ENCODE measurements at places on chromosomes 3 and 15.

GRCh38 chr3:12384451-12385233 is 95.8 kb downstream of the PPARG start:
- DNase-seq = no peak

- no peak for DNase-seq
Measured at GRCh38 chr3:156615592-156616173, 58.7 kb upstream of the TIPARP start.

DNA sequence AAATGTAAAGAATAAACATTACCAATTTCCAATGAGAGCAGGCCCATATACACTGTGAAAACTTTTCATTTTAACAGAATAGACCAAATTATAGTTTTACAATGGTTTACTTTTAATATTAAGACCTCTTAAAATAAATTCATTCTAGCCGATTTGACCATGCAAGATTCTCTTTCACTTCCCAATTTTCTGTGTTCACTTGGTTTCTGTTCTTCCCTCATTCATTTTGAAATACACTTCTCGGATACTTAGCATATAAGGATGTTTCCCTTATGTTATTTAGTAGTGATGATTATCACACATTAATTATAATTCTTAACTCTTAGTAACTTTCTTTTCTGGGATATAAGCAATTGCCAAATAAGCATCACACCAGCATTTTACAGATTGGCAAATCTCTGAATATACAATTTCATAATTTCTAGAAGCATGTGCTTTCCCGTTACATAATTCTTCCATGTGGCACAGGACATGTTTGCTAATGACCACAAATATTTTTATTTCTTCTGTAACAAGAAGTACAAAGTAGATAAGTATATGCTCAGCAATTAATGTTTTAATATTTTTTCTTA is 13.9 kb downstream of the OR5H15 start:
- no peak for DNase-seq

- DNase-seq = no peak
Measured at GRCh38 chr3:127701280-127701911, 28.6 kb downstream of the ABTB1 start.

- DNase-seq = no peak
Measured at GRCh38 chr15:25741256-25741580, 121.9 kb downstream of the ATP10A start.

GRCh38 chr15:76178296-76179000 is 118.7 kb downstream of the TMEM266 start:
- no peak for DNase-seq

DNA sequence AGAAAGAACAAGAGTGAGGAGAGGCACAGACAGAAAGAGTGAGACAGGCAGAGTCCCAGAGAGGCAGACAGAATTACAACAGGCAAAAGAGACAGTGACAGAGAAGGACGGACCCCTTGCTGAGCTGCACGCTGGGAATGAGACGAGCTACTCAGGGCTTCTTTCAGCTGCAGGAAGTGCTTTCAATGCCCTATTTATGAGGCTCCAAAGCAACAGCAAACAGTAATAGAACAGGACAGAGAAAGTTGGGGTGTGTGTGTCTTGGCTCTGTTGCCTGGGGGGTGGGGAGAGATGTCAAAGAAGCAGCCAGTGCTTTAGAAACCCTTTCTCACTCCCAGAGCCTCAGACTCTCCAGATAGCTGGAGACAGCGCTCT is 502 bp upstream of the TIMP4 start:
- no peak for DNase-seq

- no peak for DNase-seq
Measured at GRCh38 chr3:70820397-70820796, 508.0 kb upstream of the MDFIC2 start.

DNA sequence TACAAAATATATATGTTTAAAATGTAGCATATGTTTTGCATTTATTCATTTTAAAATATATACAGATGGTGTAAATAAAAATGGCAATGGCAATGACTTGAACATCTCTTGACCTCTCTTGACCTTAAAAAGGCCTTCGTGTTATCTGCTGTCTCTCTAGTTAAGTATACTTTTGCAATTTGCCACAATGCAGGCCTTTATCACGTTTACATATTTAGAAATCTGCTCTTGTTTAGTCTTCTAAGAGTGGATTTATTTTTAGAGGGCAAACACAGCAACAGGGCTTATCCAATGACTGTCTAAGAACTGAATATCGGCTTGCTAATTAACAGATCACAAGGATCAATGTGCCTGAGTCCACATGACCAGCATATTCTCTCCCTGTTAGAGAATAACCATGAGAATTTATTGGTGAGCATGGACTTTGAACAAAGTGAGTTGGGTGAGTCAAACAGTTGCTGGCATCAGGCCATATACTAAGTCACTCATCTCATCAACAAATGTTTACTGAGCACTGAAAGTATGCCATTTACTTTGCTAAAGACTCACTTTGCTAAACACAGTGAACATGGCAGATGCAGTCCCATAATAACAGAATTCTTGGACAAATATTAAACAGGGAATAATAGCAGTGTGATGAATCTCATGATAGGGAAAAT is 48.2 kb downstream of the MDFIC2 start:
- no peak for DNase-seq

GRCh38 chr3:58293516-58293915 is 12.5 kb upstream of the RPP14 start:
- no peak for DNase-seq

DNA sequence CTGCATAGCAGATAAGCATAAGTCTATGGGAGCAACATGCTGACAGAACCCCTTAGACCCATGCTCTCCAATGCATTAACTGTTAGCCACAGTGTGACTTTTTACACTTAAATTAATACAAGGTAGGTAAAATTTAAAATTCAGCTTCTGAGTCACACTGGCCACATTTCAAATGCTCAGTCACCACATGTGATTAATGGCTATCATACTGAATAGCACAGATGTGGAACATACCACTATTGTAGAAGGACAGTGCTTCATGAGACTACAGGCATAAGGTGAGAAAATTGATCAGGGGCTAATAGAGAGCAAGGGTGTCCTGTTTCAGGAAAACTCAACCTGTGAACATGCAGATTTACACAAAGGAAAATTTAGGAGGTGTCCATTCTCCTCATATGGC is 357.0 kb upstream of the SEMA6D start:
- DNase-seq = no peak

DNA sequence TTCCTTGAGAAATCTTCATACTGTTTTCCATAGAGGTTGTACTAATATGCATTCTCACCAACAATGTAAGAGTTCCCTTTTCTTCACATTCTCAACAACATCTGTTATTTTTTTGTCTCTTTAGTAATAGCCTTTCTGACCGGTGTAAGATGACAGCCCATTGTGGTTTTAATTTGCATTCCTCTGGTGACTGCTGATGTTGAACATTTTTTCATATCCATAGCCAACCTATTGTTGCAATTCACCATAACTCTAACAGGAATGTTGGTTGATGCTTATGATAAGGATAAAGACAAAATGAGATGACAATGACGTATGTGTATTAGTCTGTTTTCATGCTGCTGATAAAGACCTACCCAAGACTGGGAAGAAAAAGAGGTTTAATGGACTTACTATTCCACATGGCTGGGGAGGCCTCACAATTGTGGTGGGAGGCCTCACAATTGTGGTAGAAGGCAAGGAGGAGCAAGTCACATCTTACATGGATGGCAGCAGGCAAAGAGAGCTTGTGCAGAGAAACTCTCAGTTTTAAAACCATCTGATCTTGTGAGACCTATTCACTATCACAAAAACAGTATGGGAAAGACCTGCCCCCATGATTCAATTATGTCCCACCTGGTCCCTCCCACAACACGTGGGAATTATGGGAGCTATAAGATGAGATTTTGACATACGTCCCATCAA is 37.6 kb upstream of the RHCG start:
- no peak for DNase-seq

Measured in left renal pelvis (tissue), 4 donors.